Jurkat, Clone E6-1 (cell line): ENCODE measurements at places on chromosomes 5 and 9.

DNA sequence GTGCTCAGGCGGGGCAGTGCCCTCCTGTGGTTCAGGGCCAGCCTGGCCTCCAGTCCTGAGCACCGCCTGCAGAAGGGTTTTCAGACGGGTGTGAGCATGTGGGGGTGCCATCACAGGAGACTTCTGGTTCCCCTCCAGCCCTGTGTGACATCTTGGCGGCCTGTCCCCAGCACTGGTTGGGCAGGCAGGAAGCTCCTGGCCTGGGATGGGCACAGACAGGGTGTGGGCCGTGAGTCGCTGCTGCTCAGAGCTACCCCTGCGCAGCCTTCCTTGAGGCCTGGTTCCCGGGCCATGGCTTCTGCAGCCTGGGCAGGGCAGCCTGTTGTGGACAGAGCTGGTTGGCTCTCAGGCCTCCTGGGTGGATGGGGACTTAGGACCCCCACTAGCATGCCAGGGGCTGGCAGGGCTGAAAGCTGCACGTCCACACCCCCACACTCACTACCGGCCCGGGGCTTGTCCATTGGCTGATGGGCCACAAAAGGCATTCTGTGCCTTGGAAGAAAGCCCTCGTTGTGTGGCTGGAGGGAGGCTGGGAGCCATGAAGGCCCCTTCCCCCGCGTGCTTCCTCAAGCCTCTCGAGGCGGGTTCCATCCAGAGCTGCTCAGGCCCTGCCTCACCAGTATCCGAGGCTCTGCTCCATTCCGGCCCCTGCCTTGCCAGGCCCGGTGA lies 58.7 kb downstream of the RXRA start:
- DNase-seq: no peak

GRCh38 chr5:98639274-98639673 lies 134.2 kb upstream of the RGMB start:
- DNase-seq: no peak

GRCh38 chr5:65066387-65067146 lies 297.8 kb downstream of the CWC27 start:
- DNase-seq: no peak

DNA sequence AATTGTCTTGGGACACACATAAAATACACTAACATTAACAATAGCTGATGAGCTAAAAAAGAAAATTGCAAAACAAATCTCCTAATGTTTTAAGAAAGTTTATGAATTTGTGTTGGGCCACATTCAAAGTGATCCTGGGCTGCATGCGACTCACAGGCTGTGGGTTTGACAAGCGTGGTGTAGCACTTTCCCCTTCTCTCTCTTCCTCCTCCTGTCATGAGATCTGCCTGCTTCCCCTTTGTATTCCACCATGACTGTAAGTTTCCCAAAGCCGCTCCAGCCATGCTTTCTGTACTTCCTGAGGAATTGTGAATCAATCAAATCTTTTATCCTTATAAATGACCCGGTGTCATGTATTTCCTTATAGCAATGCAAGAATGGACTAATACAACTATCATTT lies 178.0 kb downstream of the TLR4 start:
- no peak for DNase-seq

- peak; percentile 46 for DNase-seq
Measured at GRCh38 chr9:121954477-121955140, 138.5 kb downstream of the TTLL11 start.

GRCh38 chr9:83336706-83337105 lies 201.5 kb downstream of the FRMD3 start:
- no peak for DNase-seq

GRCh38 chr9:121331992-121332685 lies 37.9 kb downstream of the STOM start:
- no peak for DNase-seq

DNA sequence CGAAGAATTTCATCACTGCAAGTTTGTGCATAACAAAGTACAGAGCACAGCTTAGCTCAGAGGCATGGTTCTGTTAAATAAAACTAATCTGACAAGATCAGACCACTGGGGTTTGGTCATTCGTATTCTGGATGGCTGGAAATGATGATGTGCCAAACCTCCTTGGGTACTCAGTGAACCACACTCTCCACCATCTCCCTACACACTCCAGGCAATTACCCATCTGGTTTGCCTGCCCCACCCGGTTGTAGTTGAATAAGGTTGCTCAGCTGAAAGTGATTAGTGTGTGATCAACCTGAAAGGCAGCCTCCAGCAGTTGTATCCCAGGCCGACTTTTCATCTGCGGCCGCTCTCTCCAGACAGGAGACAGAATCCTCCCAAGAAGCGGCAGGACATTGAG lies 371.4 kb downstream of the TLE1 start:
- no peak for DNase-seq

DNA sequence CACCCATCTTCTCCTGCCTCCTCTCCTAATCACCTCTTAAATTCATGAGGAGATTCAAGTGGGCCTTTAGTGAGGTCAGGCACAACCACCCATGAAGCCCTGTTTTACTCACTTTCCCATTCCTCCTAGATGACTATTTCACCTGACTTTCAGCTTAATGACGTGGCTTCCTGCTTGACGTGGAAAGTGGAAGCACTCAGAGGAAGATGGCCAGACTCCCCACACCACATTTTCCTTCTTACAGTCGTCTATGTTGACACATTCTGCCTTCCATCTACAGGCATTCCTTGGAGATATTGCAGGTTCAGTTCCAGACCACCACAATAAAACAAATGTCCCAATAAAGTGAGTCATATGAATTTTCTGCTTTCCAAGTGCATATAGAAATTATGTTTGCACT lies 146.4 kb upstream of the TAS2R1 start:
- no peak for DNase-seq

GRCh38 chr5:92424785-92425426 lies 1041.8 kb upstream of the ARRDC3 start:
- DNase-seq: no peak

GRCh38 chr9:114895521-114895991 lies 34.8 kb downstream of the TNFSF8 start:
- DNase-seq: no peak

DNA sequence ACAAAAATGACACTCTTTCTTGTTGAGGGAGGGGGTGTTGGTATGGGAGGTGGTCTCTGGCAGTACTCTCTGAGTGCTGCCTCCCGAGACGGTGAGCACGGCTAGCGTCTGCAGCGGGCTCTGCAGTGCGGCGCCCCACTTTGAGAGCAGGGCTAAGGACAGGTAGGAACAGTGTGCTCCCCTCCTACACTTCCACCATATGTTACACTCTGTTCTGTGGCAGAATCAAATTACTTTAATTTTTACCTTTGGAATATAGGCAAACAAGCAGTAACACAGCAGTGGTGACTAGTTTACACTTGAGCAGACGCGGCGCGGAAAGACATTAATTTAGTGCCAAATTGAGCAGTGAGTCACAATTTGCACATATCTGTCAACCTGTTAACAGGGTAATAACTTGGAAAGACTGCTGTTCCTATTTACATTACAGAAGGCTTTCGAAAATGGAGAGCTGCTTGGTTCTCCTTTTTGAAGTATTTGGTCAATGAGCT lies 136.3 kb downstream of the MED27 start:
- DNase-seq: no peak

GRCh38 chr5:1435369-1435768 lies 9.9 kb downstream of the SLC6A3 start:
- no peak for DNase-seq

DNA sequence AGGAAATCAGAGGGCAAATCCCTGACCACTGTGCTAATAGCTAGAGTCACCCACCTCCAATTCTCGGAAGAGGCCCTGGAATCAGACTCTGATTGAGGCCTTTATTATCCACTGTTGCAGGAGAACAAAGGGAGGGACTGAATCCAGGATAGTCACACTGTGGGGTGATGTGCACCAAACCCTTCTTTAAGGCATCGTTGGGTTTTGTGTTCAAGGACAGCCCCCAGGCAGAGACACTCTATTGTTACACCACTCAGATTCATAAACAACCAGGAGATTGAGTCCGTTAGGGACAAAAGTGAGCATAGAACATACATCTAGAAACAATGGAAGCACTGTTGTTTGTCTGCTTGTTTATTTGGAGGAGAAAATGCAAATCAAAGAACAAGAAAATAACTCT lies 124.6 kb upstream of the TBCA start:
- DNase-seq: no peak

GRCh38 chr5:19496056-19496455 lies 491.9 kb downstream of the CDH18 start:
- DNase-seq: no peak

GRCh38 chr5:119347991-119348390 lies 7.8 kb upstream of the TNFAIP8 start:
- no peak for DNase-seq

DNA sequence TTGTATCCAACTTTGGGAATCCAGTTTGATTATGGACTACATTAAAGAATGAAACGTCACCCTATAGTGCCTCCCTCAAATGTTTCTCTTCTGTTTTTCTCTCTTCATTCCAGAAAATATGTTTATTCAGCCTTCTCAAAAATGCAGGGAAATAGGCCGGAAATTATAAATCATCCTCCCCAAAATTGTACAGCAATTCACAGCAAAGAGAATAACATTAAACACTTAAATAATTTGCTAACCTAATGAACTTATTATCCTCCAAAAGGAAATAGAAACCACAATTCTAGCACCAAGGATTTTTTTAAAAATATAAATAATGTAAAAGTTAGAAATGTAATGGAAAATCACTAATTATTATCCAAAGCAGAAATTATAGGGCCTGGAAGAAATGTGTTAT lies 115.9 kb upstream of the CCNG1 start:
- DNase-seq: no peak

- DNase-seq: no peak
Measured at GRCh38 chr5:20300110-20300509, 312.1 kb upstream of the CDH18 start.

DNA sequence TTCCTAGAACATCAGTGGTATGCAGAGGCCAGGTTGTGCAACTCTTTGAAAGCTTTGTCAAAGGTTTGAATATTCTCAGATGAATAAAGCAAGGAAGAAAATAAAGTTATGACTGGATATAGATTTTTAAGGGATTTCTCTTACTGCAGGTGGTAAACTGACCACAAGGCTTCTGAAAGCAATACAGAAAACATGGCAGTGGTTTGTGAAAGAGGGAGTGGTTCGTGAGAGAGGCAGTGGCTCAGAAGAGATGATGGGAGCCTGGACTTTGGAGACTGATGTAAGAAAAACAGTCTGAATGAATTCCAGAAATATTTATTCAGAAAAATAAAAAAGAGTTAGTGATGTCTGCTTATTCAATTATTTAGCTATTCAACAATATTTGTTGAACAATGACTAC lies 380.4 kb upstream of the CTNND2 start:
- DNase-seq: no peak

GRCh38 chr9:83379045-83379444 lies 159.2 kb downstream of the FRMD3 start:
- DNase-seq: no peak

- peak; percentile 45 for DNase-seq
Measured at GRCh38 chr5:78899922-78900362, 85.2 kb downstream of the ARSB start.

DNA sequence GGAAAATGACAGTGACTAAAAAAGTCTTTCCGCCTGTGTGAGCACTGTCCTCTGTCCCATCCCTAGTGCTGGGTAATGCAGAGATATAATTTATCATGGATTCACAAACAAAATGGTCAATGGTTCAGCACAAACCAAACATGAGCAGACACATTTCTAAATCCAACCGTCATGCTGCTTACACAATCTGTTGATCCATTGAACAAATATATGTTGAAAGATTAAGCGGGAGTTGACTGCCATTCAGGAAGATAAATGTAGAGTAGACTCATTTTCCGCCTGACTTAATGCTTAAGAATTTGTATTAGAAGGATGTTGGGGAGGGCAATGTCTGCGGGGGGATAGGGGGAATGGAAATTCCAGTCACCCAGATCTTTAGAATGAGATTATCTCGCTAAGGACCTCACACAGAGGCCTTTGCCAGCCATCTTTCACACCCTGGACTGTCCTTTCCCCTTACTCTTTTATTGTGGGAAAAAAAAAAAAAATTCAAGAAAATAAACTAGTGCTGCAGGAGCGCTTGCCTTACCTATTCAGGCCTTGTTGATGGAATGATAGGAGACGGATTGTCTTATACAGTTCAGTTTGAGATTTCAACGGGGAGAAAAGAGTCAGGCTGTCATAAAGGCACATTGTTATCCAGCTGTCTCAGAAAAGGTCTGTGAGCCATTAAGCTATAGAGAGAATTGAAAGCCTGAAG lies 153.7 kb downstream of the TLE1 start:
- DNase-seq: no peak

GRCh38 chr5:87755360-87755759 lies 342.6 kb upstream of the CCNH start:
- no peak for DNase-seq

- no peak for DNase-seq
Measured at GRCh38 chr5:95916687-95917085, 45.0 kb downstream of the ELL2 start.

GRCh38 chr9:109035684-109036423 lies 22.6 kb upstream of the CTNNAL1 start:
- no peak for DNase-seq

GRCh38 chr5:132458226-132458560 lies 32.4 kb downstream of the IRF1 start:
- DNase-seq: no peak

DNA sequence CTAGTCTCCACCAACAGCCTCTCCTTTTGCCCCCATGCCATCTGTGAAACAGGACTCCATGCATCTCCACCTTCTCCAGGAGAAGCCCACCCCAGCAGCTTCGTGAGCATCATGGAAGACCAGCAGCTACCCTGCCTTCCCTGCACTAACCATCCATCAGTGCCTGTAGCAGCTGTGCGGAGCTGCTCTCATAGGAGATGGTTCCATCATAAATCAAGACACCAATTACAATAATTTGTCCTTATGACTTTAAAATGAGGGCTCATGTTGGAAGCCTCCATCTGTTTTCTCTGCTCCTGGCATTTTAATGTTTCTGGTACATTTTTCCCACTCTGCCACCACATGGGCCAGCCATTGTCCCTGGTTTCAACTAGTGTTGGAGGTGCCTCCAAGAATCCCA lies 69.9 kb downstream of the FGF1 start:
- DNase-seq: no peak

GRCh38 chr9:132838291-132838690 lies 39.8 kb downstream of the AK8 start:
- DNase-seq: no peak

GRCh38 chr5:52838326-52839015 lies 50.8 kb downstream of the ITGA1 start:
- DNase-seq: no peak

DNA sequence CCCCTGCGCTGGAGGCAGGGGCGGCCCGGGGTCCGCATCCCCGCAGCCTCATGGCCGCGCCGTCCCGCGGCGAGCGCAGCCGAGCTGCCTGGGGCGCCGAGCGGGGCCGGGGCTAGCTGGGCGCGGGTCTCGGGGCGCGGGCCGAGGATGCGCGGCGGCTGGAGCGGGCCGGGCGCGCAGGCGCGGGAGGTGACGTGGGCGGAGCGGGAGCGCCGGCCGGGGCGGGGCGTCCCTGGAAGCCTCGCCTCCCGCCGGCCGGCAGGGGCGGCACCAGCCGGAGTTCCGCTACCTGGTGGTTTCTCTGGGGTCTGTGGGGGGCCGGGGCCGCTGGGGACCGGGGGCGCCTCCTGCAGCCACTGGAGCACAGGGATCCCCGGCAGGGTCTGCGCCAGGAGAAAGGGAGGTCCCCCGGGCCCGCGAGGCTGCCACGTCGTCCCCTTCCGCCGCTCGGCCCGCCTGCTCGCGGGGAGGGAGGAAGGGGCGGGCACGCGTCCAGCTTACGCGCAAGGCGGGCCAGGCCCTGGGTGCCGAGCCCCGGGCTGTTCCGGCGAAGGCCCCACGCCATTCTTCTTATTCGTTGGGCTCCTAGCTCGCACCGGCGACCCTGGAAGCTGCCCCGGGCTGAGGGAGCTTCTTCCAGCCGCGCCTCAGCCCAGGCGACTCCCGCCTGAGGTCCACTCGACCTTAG lies at the start of gene LPCAT1:
Gene LPCAT1, minus strand, starts transcription at position 168 of the 688 bp plus-strand sequence. Its CDS starts 116 bp downstream, at position 52.
- DNase-seq: peak; percentile 41
